Activated CD4-positive, alpha-beta T cell treated with anti-CD3 and anti-CD28 coated beads, Interleukin-2, amount 10 ng/mL, durations not matched to agents 24 days and 14 days (primary cell): ENCODE measurements at places on chromosomes 13 and 19. TPM values are rescaled to one million over a fixed set of nuclear protein-coding genes. Genes with fewer than 3 reads are reported as not detected.

DNA sequence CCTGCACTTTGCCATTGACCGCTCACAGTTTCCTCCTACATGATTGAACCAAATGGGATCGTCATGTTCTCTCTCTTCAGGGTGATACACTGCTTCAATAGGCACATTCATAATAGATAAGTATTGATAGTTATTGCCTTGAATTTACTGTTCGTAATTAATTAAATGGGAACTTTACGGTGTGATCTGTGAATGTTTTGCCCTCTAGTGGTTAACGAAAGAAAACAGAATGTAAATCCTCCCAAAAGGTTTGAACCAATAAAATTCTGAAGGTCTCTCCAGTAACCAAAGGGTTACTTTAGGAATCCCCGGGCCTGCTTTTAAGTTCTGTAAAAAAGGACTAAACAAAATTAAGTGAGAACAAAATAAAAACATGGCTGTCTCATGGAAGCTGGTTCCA, 389.3 kb downstream of the DACH1 start:
- H3K4me1 ChIP-seq = no peaks in the 10 kb centered on the region
- no peaks in the 10 kb centered on the region for H3K27me3 ChIP-seq
- H3K4me3 ChIP-seq = no peak overlapping the region
- H3K36me3 ChIP-seq = no peaks in the 10 kb centered on the region
- no peak for DNase-seq

- peak overlapping the region; percentile 87 for H3K27ac ChIP-seq
- no peak for DNase-seq
Measured at GRCh38 chr19:49565261-49565660, 15.1 kb downstream of the NOSIP start.

GRCh38 chr13:32314271-32315237, 609 bp downstream of the ZAR1L start:
- H3K27me3 ChIP-seq = no peaks in the 10 kb centered on the region
- DNase-seq = peak; percentile 87
- H3K4me3 ChIP-seq = peak overlapping the region; percentile 96

DNA sequence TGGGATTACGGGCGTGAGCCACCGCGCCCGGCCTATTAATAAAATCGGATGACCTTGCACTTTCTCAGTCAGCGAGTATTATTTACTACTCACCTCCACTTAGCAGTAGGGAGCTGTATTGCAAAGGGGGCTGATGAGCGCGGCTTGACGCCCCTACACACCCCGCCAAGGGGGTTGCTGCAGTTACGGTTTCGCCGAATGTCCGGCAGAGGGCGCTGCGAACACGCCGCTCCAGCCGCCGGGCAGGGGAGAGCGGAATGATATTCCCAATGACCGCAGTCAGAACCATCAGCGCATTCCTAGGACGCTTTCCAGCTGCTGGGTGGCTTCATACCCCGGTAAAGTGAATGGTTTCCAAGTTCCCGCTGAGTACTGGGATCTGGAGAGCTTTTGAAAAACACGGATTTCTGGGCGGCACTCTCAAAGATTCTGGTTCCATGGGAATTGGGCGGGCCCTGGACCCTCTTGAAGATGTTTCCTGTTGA, 30.0 kb upstream of the TPT1 start:
- H3K27me3 ChIP-seq = no peaks in the 10 kb centered on the region
- no peak overlapping the region for H3K27ac ChIP-seq
- H3K4me3 ChIP-seq = no peak overlapping the region

- no peak overlapping the region for H3K4me3 ChIP-seq
- no peak for DNase-seq
- no peaks in the 10 kb centered on the region for H3K27me3 ChIP-seq
- H3K4me1 ChIP-seq = peaks cover 19% of the 10 kb centered on the region
- peaks cover 12% of the 10 kb centered on the region for H3K36me3 ChIP-seq
Measured at GRCh38 chr13:97234742-97235141, 12.6 kb downstream of the MBNL2 start.

DNA sequence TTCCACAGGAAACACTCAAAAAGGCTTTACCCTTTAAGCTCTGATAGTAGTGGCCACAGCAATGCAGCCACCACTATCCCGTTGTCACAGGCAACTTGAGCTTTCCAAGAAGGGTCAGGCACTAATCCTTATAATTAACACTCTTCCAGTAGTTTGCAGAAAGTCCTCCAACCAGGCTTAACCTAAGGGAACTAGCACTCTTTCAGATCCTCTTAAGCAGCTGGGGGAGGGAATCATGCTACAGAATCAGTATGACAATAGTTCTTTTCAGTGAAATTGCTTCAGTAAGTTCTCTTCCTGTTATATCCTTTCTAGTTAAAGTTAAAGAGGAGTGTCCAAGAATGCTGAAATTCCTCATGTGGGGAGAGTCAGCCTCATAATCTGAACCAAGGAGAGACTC, 82.2 kb downstream of the TNFSF11 start:
- no peak overlapping the region for H3K4me3 ChIP-seq
- H3K4me1 ChIP-seq = no peaks in the 10 kb centered on the region
- no peak for DNase-seq
- H3K36me3 ChIP-seq = no peaks in the 10 kb centered on the region
- peaks cover 54% of the 10 kb centered on the region for H3K27me3 ChIP-seq

The SEMA6B gene
- total RNA-seq = 0.40 TPM in 1 of 2 replicates, not detected in the other

The WDFY2 gene
- total RNA-seq = 9.1 and 11.1 TPM in 2 replicates
